Fibroblast of the aortic adventitia (primary cell): ENCODE measurements at places on chromosomes 6 and 20.

DNA sequence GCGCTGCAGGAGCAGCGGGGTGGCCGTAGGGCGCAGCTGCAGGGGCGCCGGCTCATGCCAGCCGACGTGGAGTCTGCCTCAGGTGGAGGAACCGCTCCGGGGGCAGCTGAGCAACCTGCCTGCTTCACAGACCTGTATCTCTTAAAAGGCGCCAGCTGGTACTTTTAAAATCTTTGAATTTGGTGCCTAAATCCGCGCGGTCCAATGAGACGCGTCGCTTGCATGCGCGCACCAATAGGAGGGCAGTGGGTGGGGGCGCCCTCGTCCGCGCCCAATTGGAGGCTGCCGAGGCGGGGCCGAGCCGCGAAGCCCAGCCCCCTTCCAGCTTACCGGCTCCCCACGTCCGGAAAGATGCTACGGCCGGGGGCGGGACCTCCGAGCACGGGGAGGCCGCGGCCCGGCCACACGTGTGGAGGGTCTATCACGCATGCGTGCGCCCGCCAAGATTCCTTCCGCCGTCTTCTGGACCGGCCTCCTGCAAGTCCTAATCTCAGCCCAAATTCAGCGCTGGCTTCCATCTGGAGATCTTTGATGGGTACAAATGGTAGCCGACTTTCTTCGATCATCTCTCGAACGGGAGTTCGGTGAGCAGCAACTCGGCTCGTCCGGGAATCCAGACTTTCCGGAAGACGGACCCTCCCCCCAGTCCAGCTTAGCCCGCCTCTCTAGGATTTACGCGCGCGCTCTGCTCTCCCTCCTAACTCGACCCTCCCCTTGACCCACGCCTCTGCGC lies at the start of gene FBXO5:
FBXO5 (minus strand) TSS at position 138 of the 733 bp plus-strand sequence; CDS start at position 56, 82 bp downstream.
- peak; percentile 97 for DNase-seq

DNA sequence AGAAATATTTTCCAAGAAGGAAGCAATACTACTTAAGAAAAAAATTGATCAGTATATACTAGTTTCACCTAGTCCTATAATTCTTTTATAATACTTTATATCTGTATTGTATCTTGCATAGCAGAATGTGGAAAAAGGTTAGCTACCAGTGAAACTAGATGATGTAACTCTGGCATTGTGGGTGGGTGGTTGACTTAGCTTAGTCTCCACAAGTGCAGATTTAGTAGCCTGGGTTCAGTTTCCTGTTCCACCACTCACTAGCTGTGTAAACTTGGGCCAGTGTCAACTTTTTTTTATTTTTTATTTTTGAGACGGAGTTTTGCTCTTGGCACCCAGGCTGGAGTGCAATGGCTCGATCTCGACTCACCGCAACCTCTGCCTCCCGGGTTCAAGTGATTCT lies 2.0 kb downstream of the MUC21 start:
- DNase-seq: no peak

- no peak for DNase-seq
These were observed 27.8 kb upstream of the SRC start for GRCh38 chr20:37317994-37318640.

- no peak for DNase-seq
These were observed 123.4 kb upstream of the GPR6 start for GRCh38 chr6:109854541-109855308.

- DNase-seq: no peak
These were observed 337.8 kb downstream of the THBS2 start for GRCh38 chr6:168915855-168916254.

GRCh38 chr6:3751730-3752530 lies 417 bp upstream of the PXDC1 start:
- peak; percentile 92 for DNase-seq

DNA sequence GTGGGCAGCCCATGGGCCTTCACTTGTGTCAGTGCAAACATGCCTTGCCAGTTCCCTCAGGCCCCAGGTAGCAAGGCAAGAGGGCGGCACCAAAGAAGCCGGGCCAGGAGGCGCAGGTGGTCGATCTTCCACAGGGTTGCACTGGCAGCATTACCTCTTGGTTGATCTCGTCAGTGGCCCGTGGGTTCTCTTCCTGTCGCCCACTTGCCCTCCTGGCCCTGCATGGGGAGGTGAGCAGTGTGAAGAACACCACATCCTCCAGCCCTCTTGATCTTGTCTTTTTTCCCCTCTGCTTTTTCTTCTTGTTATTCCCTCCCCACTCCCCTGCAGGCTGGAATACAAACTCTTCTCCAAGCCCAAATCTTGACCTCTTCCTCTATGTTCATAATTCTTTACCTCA lies 3.0 kb upstream of the CST11 start:
- DNase-seq: no peak

DNA sequence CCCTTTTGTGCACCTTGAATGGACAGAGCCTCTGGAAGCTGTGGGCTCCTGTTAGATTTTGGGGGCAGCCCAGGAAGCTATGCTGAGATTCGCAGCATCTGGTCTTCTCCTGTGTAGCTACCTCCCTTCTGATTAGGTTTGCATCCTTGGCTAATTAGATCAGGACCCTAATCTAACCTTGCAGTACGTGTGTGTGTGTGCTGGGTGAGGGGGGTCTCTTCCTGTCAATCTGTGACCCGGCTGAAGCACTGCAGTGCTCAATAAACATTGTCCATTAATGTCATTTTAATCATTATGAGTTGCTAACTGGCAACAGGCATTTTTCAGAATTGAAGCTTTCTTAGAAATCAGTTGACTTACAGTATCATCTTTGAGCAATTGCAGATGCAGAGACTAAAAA lies 229.1 kb upstream of the STXBP5 start:
- DNase-seq: no peak

- DNase-seq: no peak
These were observed 40.1 kb downstream of the CDKAL1 start for GRCh38 chr6:20574355-20574754.

- no peak for DNase-seq
These were observed 484.0 kb upstream of the CITED2 start for GRCh38 chr6:139858429-139858828.

GRCh38 chr6:169115632-169116031 lies 138.0 kb downstream of the THBS2 start:
- peak; percentile 51 for DNase-seq

DNA sequence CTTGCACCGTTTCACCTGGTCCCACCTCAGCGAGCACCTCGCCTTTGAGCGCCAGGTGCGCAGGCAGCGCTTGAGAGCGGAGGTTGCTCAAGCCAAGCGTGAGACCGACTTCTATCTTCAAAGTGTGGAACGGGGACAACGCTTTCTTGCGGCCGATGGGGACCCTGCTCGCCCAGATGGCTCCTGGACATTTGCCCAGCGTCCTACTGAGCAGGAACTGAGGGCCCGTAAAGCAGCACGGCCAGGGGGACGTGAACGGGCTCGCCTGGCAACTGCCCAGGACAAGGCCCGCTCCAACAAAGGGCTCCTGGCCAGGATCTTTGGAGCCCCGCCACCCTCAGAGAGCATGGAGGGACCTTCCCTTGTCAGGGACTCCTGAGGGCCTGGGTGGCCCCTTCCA lies 1.5 kb downstream of the ABT1 start:
- no peak for DNase-seq

- no peak for DNase-seq
These were observed 1179.6 kb downstream of the HACE1 start for GRCh38 chr6:103680116-103680515.

GRCh38 chr20:55375920-55376319 lies 629.4 kb downstream of the CBLN4 start:
- DNase-seq: no peak
